ENCODE measurements at places on chromosomes 7 and 10. TPM values are rescaled to one million over a fixed set of nuclear protein-coding genes. Genes with fewer than 3 reads are reported as not detected.

The PPP1R3C gene
- total RNA-seq: 2.1 TPM

The ADO gene
- 38.4 TPM for total RNA-seq

The NUB1 gene
- 36.9 TPM for total RNA-seq

The SPAM1 gene
- total RNA-seq: not detected

The VIM gene
- 1,489 TPM for total RNA-seq

The ABCB1 gene
- not detected for total RNA-seq

The C10orf67 gene
- 0.50 TPM for total RNA-seq

The CCDC3 gene
- 3.0 TPM for total RNA-seq

The NEBL gene
- 7.5 TPM for total RNA-seq

The ADAMTS14 gene
- total RNA-seq: 0.21 TPM

The CALCR gene
- total RNA-seq: not detected

The CRPPA gene
- 0.15 TPM for total RNA-seq

The FAM25G gene
- not detected for total RNA-seq

DNA sequence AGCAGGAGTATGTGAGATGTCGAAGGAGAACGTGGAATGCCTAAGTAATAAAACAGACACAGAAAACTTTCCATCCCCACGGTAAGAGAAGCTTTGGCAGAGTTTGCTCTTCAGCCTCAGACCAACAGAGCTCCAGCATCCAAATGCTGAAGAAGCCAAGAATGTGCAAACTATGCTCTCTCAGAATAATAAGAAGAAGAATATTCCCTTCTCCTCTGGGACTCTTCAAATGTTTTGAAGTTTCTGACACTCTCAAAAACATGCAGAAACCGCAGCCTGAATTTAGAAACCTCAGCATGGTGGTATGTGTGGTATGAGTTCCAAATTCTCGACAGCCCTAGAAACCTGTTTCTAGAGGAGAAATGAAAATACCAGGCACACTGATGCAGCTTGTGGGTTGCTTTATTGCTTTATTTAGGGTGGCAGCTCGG lies 113.3 kb downstream of the KCNMA1 start:
- no peak for DNase-seq

DNA sequence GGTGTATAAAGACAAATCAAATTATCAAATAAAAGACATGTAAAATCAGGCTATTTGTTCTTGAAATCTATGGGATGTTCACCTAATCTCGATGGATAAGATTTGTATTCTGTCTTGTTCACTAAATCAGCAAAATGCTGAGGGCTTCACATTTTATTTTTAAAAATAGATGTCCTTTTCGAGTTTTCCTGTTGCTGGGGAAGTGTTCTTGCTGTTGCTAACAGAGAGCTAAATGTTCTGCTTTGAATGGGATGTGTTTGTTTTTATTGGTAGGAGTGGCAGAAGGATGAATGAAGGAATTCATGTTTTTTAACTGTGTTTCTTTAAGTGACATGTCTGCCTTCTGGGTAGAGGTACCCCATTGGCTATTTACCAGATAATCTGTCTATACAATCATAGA lies 7.3 kb upstream of the SNX13 start:
- DNase-seq: no peak

- peak; percentile 24 for DNase-seq
Measured at GRCh38 chr10:27285093-27285492, 44.5 kb upstream of the ACBD5 start.

DNA sequence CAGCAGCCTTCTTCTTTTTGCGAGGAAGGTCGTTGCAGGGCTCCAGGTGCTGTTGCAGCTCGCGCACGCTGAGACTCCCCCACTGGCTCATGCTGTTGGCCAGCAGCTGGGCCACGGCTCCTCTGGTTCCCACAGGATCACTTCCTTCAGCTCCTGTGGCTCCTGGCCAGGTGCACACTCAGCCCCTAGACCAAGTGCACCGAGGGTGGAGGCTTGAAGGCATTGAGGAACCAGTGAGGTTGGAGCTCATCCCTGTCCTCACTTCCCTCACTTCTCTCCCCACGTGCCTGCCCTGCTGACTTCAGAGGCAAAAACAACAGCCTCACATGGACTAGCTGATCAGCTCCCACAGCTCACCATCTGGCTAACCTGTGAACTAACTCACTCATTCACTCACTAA lies 46.2 kb upstream of the ADRB1 start:
- DNase-seq: no peak

DNA sequence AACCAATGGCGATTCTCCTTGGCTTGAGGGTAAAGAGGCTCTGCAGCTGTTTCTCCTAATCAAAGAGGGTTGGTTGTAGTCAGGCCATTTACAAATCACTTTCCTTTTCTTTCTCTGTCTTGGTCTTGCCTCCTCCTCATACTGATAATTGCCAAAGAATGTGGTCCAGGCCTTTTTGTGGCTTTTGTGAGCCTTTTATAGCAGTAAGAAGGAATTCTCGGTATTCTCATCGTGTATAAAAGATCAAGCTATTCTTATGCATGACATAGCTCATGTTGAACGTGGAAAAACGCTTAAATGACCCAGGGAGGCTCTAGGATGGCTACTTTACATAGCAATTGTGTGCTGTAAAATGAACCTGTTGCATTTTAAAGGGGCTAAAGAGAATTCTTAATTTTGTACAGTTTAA lies 62.6 kb downstream of the RBM20 start:
- DNase-seq: peak; percentile 57

GRCh38 chr7:83832009-83832408 lies 183.1 kb upstream of the SEMA3E start:
- DNase-seq: no peak

- no peak for DNase-seq
Measured at GRCh38 chr10:53702489-53702888, 929.9 kb upstream of the MBL2 start.

- DNase-seq: no peak
Measured at GRCh38 chr10:125064681-125065492, 95.5 kb downstream of the CTBP2 start.

DNA sequence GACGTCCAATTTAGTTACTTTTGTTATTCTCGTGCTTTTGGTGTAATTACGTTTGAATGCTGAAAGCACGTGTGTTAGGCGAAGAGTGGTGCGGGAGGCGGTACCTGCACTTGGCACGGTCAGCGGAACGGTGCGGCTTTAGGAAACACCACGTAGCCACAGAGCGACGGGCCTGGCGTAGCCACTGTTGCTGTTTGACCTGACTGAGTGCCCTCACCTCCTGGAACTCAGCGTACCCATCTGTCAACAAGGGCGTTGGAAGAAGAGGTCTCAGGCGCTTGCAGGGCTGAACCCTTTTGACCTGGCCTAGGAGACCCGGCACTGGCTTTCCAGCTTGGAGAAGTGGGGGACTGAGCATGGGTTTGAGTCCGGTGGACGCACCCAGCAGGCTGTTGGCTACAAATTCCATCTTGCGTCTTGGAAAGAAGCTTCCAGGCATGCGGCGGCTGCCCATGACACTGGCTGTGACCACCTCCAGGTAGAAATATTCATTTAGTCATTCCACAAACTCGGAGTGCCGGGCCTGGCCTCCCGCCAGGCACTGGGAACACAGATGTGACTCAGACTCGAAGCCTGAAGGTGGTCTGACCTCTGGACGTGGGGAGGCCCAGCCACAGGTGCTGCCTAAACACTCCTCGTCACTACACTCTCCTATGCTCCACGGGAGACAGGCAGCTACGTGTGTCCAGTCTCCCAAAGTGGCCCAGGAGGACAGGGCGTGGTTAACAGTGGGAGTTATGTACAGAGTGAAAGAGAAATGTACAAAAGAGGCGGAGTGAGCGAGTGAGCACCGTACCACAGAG lies 22.2 kb downstream of the FAM20C start:
- no peak for DNase-seq

GRCh38 chr7:6536262-6537260 lies 14.7 kb downstream of the GRID2IP start:
- DNase-seq: no peak

- no peak for DNase-seq
Measured at GRCh38 chr7:19213746-19214145, 68.5 kb upstream of the FERD3L start.

DNA sequence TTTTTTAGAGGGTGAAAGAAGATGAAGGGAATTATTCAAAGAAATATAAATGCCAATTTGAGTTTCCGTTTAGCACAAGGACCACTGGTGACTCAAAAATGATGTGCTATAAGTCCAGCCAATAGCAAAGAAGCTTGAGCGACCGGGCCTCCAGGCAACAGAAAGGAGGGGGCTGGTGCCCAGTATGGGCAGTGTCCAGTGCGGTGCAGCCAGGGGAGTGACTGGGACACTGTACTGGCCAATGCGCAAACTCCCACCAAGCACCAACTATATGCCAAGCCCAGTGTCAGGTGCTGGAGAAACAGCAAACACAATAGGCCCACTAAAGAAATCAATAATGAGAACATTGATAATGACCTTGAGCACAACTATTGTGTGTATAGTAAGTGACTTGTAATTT lies 10.2 kb upstream of the OPALIN start:
- no peak for DNase-seq

DNA sequence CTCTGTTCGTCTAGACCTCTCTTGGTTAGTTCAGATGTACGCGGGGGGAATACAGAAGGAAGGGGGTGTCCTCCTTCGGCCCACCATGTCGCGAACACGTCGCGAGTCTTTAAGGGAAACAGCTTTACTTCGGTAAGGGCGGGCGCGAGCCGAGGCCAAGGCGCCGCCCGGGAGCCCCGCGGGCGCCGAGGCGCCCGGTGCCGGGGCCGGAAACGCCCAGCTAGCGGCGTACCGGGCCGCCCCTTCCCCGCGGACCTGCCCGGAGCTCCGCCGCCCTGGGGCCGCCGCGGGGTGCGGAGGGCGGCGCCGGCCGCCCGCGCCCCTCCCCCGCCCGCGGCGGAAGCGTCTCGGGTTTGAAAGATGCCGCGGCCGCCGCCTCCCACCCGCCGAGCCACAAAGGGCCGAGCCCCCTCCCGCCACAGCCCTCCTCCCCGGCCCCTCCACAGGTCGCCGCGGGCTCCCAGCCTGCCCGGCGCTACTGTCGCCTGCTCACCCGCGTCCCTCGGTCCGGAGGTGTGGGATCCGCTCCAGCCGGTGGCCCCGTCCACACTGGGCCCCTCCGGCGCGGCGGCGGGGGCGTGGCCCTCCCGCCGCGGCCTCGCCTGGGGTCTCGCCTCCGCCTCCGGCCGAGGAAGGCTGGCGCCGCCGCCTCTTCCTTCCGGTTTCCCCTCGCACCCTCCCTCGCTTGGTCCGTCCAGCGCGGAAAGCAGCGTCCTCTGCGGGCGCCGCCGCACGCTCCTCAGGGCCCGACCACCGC lies at the start of gene KBTBD2:
KBTBD2 (minus strand) TSS at position 718 of the 757 bp plus-strand sequence. CDS start 12,156 bp downstream, outside the sequence.
- DNase-seq: peak; percentile 92

- DNase-seq: no peak
Measured at GRCh38 chr7:138880881-138881578, 83.0 kb upstream of the ATP6V0A4 start.

DNA sequence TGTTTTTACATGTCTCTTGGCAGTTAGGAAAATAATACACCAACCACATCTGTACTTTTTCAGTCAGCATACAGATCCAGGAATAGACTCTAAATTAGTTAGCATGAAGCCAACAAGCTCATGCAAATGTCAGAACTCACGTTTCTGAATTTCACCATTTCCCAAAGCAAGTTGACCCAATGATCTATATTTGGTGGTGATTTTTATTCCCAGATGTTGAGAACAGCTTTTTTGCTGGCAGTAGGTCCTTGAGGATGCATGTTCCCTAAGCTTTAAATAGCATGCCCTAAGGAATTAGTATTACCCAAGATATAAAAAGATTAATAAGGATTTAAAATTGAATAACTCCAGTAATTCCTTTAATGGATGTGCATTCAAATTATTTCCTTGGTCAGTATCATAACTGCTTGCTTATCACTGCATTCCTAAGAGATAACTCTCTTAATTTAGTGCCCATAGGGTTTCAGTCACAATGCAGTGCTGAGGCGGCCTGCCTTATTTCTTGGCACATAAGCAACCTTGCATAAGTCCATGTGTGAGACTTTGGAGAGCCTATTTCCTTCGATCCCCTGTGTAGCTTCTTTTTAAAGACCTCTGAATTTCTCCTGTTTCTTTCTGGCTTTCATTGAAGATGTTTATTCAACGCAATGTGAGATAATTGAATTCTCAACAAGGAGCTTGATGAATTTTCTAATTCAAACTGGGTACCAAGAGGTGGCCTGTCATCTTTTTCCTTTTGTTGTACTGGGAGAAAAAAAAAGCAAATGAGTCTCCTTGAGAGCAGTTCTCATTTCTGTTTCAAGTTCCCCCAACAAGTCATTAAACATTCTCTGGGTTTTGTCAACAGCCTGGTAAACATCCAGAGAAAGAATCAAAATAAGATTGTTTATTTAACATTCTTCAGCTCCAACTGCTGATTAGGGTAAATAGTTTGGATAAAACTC lies 135.3 kb upstream of the MEOX2 start:
- DNase-seq: peak; percentile 54

DNA sequence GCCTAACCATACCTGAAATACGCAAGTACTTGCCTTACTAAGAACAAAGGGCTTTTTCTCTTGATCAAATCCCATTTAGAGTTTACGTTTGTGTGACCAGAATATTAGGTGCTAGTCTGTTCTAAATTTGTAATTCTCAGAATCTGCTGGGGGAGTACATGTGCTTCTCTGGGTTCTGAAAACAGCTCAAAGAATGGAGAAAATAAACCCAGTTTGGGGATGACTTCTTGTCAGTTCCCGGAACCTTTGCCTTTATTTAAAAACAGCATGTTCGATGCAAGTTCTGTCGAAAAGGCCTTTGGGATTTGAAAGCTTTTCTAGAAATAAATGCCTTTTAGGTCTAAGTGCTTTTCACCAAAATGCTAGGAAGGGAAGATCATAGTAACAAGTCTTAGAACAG lies 147.0 kb downstream of the ARID5B start:
- DNase-seq: no peak

Measured in A673 (cell line).